ENCODE measurements at places on chromosomes 13 and 19. TPM values are rescaled to one million over a fixed set of nuclear protein-coding genes. Genes with fewer than 3 reads are reported as not detected.

CNFN gene
- total RNA-seq = 1.5 TPM

CACNA1A gene
- 0.89 TPM for total RNA-seq

CLEC11A gene
- 34.4 TPM for total RNA-seq

WASF3 gene
- total RNA-seq = 18.9 TPM

FGF22 gene
- total RNA-seq = 0.38 TPM

C19orf73 gene
- total RNA-seq = 0.94 TPM

LDLR gene
- 95.1 TPM for total RNA-seq

GRCh38 chr13:105410602-105411001 is 1124.9 kb downstream of the EFNB2 start:
- H3K36me3 ChIP-seq = peaks cover 4% of the 10 kb centered on the region
- H3K27ac ChIP-seq = no peak overlapping the region
- H3K27me3 ChIP-seq = no peaks in the 10 kb centered on the region
- no peaks in the 10 kb centered on the region for H3K4me1 ChIP-seq
- no peak overlapping the region for H3K4me3 ChIP-seq

- peaks cover 18% of the 10 kb centered on the region for H3K4me1 ChIP-seq
- peak overlapping the region; percentile 86 for H3K27ac ChIP-seq
Observed at GRCh38 chr19:15199661-15200552, 888 bp downstream of the NOTCH3 start.

DNA sequence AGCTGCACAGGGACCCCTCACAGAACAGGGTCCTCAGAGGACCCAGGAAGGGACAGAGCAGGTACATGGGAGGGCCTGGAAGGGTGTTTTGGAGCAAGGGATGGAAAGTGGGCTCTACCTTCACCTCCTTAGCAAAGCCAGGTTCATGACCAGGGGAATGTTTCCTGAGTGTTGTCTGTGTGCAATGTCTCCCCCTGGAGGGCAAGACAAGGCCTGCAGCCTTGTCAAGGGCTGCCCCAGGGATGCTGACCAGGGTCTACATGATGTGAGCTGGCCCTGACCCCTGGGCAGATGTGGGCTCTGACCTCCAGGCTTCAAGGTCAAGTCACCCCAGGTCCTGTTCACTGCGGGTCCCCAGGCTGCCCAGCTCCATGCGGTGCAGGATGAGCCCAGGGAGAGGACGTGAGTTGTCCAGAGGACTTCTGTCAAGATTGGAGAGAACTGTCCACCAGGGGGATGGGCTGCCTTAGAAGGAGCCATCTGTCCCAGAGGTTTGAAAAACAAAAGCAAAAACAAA is 1.0 kb upstream of the CEACAM1 start:
- H3K27ac ChIP-seq = no peak overlapping the region
- peak; percentile 40 for DNase-seq
- H3K4me1 ChIP-seq = peaks cover 10% of the 10 kb centered on the region
- no peaks in the 10 kb centered on the region for H3K27me3 ChIP-seq
- no peaks in the 10 kb centered on the region for H3K36me3 ChIP-seq

DNA sequence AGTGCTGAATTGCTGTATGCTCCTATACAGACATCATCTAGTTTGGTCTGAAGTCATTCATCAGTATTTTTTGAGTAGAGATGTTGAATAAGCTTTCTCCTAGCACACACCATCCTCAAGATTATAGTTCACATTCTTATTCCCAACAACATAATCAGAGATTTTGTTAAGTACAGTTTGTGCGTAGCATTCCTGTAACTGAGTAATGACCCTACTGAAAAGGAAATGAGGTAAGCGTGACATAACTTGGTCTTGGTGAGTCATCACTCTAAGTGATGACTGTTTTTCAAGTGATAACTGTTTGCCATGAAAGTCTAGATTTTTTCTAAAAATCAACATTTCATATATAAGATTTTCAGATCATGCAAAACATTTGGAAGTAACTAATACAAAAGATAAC is 18.5 kb upstream of the FAM216B start:
- no peaks in the 10 kb centered on the region for H3K36me3 ChIP-seq
- H3K4me3 ChIP-seq = no peak overlapping the region
- H3K27ac ChIP-seq = peak overlapping the region; percentile 55
- H3K4me1 ChIP-seq = peaks cover 17% of the 10 kb centered on the region
- no peak for DNase-seq

- no peaks in the 10 kb centered on the region for H3K36me3 ChIP-seq
- H3K4me1 ChIP-seq = no peaks in the 10 kb centered on the region
- no peak overlapping the region for H3K4me3 ChIP-seq
Observed at GRCh38 chr19:30512176-30513081, 140.2 kb downstream of the ZNF536 start.

GRCh38 chr19:46297700-46298478 is 1.0 kb downstream of the HIF3A start:
- DNase-seq = no peak
- no peaks in the 10 kb centered on the region for H3K36me3 ChIP-seq
- peaks cover 3% of the 10 kb centered on the region for H3K27me3 ChIP-seq

- no peak overlapping the region for H3K4me3 ChIP-seq
- H3K27ac ChIP-seq = peak overlapping the region; percentile 41
- no peaks in the 10 kb centered on the region for H3K27me3 ChIP-seq
- peaks cover 36% of the 10 kb centered on the region for H3K4me1 ChIP-seq
- no peak for DNase-seq
Observed at GRCh38 chr13:77306458-77306857, 20.4 kb downstream of the MYCBP2 start.

- peaks cover 7% of the 10 kb centered on the region for H3K36me3 ChIP-seq
- peaks cover 43% of the 10 kb centered on the region for H3K4me1 ChIP-seq
- no peak for DNase-seq
Observed at GRCh38 chr13:32254916-32255723, 60.0 kb downstream of the ZAR1L start.

GRCh38 chr19:45251452-45252354 is 632 bp downstream of the MARK4 start:
- peak overlapping the region; percentile 79 for H3K4me3 ChIP-seq
- DNase-seq = peak; percentile 47
- H3K27ac ChIP-seq = peak overlapping the region; percentile 75
- H3K27me3 ChIP-seq = no peaks in the 10 kb centered on the region

- peaks cover 32% of the 10 kb centered on the region for H3K27me3 ChIP-seq
- no peaks in the 10 kb centered on the region for H3K36me3 ChIP-seq
- no peaks in the 10 kb centered on the region for H3K4me1 ChIP-seq
- H3K27ac ChIP-seq = no peak overlapping the region
- no peak overlapping the region for H3K4me3 ChIP-seq
- DNase-seq = no peak
Observed at GRCh38 chr13:111980146-111980929, 86.6 kb upstream of the SOX1 start.

GRCh38 chr13:97366172-97366688 is 67.7 kb upstream of the RAP2A start:
- no peaks in the 10 kb centered on the region for H3K27me3 ChIP-seq
- H3K4me1 ChIP-seq = peaks cover 14% of the 10 kb centered on the region
- no peak for DNase-seq

GRCh38 chr13:35894636-35895035 is 236.5 kb downstream of the DCLK1 start:
- no peak overlapping the region for H3K27ac ChIP-seq
- no peaks in the 10 kb centered on the region for H3K36me3 ChIP-seq
- H3K27me3 ChIP-seq = no peaks in the 10 kb centered on the region
- peaks cover 13% of the 10 kb centered on the region for H3K4me1 ChIP-seq
- H3K4me3 ChIP-seq = no peak overlapping the region
- DNase-seq = no peak

GRCh38 chr13:32936716-32937115 is 79.5 kb upstream of the KL start:
- H3K36me3 ChIP-seq = no peaks in the 10 kb centered on the region
- DNase-seq = no peak
- H3K4me3 ChIP-seq = no peak overlapping the region
- no peak overlapping the region for H3K27ac ChIP-seq
- H3K27me3 ChIP-seq = peaks cover 4% of the 10 kb centered on the region
